ENCODE measurements at places on chromosomes 13 and 19. TPM values are rescaled to one million over a fixed set of nuclear protein-coding genes. Genes with fewer than 3 reads are reported as not detected.

CBY2 gene
- total RNA-seq, result not detected

HIF3A gene
- not detected for total RNA-seq

GRCh38 chr13:67366533-67366932, 136.4 kb upstream of the PCDH9 start:
- H3K4me3 ChIP-seq, result no peak overlapping the region
- H3K4me1 ChIP-seq, result no peaks in the 10 kb centered on the region
- H3K27me3 ChIP-seq, result no peaks in the 10 kb centered on the region
- DNase-seq, result no peak

- no peak for DNase-seq
- no peak overlapping the region for H3K27ac ChIP-seq
- H3K36me3 ChIP-seq, result no peaks in the 10 kb centered on the region
- peaks cover 3% of the 10 kb centered on the region for H3K4me1 ChIP-seq
- no peaks in the 10 kb centered on the region for H3K27me3 ChIP-seq
- no peak overlapping the region for H3K4me3 ChIP-seq
These were observed 22.9 kb upstream of the MYDGF start for GRCh38 chr19:4693078-4693350.

GRCh38 chr19:45607071-45608029, 5.3 kb upstream of the GPR4 start:
- H3K27ac ChIP-seq, result peak overlapping the region; percentile 45
- no peaks in the 10 kb centered on the region for H3K4me1 ChIP-seq
- H3K36me3 ChIP-seq, result no peaks in the 10 kb centered on the region
- H3K4me3 ChIP-seq, result no peak overlapping the region

DNA sequence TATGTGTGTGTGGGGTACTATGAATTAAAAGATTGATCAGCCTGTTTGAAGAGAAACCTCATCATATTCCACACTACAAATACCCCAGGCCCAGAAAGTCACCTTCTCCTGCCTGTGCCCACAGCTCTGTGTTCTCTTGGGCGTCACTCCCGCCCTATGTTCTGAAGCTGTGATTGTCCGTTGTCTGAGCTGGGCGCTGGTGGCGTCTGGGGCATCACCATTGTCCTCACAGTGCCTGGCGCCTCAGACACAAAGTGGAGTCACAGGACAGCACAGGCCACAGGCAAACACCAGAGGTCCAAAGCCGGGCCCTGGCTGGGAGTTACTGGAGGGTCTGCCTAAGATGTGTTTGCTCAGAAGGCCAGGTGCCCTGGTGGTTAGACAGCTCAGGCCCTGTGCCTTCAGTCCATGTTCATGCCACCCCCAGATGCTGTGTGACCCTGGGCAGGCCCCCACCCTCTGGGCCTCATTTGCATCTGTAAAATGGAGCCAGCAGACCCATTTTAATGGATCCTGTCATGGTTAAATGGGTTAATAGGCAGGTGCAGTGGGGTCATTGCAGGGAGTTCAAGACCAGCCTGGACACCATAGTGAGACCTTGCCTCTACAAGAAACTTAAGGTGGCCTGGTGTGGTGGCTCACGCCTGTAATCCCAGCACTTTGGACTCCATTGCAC, 34.5 kb downstream of the DNM2 start:
- no peak for DNase-seq
- no peak overlapping the region for H3K27ac ChIP-seq
- no peak overlapping the region for H3K4me3 ChIP-seq
- H3K27me3 ChIP-seq, result no peaks in the 10 kb centered on the region

GRCh38 chr19:55165952-55166529, 372 bp downstream of the DNAAF3 start:
- H3K36me3 ChIP-seq, result no peaks in the 10 kb centered on the region
- H3K27ac ChIP-seq, result no peak overlapping the region
- DNase-seq, result peak; percentile 61
- H3K27me3 ChIP-seq, result no peaks in the 10 kb centered on the region

DNA sequence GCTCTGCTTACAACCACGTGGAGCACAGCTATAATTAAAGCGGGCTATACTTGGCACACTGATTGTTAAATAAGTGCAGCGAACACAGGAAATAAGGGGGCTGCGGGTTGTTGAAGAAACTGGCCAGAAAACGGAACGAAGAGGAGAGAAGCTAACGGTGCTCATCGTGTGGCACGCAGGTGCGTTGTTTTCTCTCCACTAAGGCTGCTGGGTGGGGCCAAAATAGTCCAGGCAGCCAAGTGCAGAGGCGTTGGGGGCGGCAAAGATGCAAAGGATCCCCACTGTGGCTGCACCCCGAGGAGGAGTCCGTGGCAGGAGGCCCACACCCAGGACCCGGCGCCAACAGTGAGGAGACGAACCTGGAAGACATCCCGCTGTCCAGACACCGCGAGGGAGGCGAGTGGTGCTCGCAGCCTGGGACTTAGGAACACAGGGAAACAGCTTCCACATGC, 8.1 kb upstream of the ARL11 start:
- no peaks in the 10 kb centered on the region for H3K4me1 ChIP-seq
- H3K27ac ChIP-seq, result no peak overlapping the region
- H3K36me3 ChIP-seq, result no peaks in the 10 kb centered on the region
- no peak for DNase-seq

DNA sequence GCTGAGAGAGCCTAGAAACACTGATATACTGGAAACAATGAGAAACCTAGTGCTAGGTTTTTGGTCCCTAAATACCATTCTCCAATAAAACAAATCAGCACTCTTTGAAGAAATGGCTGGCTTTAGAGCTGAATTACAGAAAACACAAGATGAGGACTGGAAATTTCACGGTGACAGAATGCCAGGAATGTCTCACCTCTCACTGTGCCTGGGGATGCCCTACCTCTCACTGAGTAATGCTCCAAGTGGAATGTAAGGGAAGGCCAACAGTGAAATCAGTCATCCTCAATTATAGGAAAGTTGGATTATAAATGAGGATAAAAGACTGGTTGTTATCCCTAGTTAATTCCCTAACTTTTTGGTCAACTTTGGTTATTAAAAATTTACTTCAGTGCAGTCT, 259.0 kb downstream of the NALCN start:
- H3K4me1 ChIP-seq, result no peaks in the 10 kb centered on the region
- no peaks in the 10 kb centered on the region for H3K36me3 ChIP-seq
- no peaks in the 10 kb centered on the region for H3K27me3 ChIP-seq
- H3K4me3 ChIP-seq, result no peak overlapping the region
- DNase-seq, result no peak
- no peak overlapping the region for H3K27ac ChIP-seq

All from Panc1 (cell line).